ENCODE measurements at places on chromosomes 12 and 14.

DNA sequence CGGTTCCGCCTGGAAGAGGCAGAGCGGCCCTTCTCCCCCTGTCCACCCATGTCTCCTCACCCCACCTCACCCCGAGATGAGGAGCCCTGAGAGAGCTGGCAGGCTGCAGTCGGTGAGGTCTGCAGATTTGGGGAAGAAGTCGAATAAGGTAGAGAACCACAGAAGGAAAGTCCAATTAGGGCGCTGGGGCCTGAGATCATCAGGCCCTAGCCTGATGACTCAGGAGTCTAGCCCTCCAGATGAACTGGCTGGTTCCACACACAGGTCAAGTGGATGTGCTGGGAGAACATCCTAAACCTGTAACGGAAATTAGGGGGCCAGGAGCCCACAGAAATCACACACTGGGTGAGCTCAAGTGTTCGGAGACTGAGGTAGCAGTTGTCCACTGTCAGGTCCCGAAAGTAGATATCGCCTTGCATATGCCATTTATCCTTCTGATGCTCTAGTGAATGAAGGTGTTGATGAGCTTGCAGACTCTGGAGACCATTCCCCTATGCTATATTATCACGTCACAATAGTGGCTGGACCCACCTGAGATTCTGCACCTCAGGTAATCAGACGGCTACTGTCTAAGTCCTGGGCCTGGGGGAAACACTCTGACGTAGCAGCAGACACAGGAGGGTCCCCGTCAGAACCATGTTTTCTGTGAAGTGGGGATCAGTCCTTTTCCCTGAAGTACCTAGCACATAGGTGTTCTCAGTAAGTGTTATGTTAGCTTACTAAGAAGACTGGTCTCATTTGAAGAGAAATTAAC is 886 bp upstream of the METTL17 start:
- DNase-seq: no peak

GRCh38 chr12:53424626-53425514 is 1.2 kb downstream of the AMHR2 start:
- no peak for DNase-seq

DNA sequence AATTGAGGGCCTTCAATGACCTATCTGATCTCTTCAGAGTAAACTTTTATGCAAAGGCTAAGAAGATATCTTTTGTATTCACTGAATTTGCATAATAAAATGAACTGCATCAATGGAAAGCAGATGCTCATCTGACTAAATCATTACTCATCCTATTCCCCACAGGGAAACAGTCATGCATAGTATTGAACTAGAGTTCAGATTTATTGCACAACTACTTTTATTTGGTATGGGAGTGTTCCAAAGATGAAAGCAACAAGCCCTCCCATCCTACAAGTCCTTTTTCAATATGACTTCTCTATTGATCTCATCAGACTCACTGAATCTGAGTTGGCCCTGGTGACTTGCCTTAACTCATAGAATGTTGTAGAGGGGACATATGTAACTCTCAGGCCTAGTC is 159.8 kb downstream of the KITLG start:
- DNase-seq: no peak

DNA sequence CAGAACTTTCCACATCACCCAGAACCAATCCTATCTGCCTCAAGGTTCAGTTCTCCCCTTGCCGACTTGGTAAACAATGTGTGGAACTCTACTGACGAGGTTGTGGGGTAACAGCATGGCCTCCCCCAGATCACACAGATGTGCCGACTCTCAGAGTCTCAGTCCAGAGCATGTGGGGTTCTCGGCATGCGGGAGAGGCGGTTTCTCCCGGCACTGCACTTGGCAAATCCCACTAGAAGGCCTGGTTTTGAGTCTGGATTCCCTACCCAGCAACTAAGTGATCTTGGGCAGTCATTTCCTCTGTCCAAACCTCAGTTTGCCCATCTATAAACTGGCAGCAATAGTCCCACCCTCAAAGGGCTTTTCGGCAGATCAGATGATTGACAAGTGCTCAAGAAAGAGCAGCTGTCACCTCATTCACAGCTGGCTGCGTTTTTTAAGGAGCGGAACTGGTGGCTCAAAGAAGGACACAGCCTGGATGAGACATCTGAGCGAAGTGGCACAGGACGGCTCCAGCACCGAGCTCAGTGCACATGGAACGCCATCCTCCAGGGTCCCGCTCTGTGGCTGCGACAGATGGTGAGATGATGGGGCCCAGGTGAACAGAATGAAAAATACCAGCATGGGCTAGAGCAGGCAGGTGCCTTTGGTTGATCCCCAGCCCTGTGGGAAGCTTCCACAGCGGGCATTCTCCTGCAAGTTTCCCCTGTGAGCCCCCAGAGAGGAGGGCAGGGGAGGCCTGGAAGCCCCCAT is 7.3 kb downstream of the TESC start:
- DNase-seq: no peak

DNA sequence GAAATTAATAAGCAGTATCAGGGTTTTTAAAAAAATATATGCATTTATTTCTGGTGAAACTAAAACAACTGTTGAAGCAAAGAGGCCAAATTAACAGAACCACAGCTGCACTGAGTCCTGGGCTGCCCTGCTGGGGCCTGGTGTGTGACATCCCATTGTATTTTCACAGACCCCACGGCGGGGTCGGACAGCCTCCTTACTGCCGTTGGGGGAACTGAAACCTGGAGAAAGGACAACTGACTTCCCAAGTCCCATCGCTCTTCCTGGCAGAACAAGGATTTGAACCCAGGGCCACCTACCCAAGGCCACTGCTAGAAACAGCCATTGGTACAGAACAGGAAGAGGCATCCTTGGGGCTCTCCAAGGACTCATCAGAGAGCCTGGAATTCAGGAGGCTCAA is 114.8 kb upstream of the SFSWAP start:
- no peak for DNase-seq

DNA sequence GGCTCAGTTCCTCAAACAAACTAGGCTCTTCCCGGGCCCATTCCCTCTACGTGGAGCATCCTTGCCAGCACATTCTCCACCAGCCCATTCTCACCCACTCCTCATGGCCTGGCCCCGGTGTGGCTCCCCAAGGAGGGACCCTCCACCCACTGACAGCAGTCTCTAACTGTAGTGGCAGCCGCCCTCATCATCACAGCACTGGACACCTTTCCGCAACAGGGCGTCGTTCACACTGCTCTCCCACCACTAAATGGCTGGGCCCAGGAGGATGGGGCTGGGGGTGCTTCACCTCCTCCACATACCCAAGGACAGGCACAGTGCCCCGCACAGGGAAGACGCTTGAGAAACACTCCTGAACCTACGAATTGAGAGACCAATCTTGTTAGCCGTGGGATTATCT is 123.0 kb downstream of the RIMBP2 start:
- DNase-seq: no peak

- no peak for DNase-seq
Measured at GRCh38 chr12:21353487-21353886, 18.8 kb upstream of the SLCO1A2 start.

DNA sequence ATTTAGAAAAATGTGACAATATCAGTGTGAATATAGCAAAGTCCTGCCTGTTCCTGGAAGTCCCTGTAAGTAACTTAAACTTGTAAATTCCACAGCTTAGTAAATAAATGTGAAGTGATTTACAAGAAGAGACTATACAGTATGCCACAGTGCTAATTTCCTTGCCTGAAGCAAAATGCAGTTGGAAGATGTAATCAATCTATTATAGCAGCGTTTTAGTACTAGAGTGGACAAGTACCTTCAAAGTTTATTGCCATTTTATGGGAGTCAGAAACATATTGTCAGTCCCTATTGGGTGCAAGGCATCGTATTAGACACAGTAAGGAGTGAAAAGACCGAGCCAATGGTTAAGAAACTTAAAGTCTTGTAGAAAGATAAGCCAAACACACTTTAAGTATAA is 94.1 kb downstream of the TRHDE start:
- DNase-seq: no peak

Data from stimulated activated CD4-positive, alpha-beta T cell treated with anti-CD3 and anti-CD28 coated beads, Interleukin-12 subunit alpha, Interleukin-12 subunit beta, amount 100 ng/mL, for 4 hours (primary cell).